ENCODE measurements at places on chromosomes 2 and 18.

DNA sequence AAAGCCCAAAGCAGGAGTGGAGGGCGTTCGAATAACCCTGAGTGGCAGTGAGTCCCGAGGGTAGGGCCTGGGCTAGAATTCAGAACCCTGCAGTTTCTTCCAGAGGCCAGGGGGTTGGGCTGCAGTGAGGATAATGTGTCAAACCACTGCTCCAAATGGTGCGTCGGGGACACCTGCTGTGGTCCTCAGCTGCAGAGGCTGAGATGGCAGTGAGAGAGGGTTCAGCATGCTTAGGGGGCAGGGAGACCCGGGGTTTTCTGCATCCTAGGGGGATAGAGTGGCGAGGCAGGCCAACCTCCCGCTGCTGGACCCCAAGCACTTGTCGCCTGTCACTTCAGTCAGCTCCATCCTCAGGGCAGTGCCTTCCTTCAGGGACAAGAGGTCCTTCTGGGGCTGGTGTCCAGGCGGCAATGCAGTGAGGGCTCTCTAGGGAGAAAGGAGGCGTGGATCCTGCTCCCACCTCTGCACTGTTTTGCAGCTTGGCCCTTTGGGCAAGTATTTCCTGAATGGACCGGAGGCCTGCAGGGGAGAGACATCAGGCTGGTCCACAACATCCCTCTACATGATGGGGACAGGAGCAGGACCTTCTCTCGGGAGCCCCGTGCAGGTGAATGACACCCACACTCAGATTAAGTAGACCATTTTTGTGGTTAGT lies 8.4 kb upstream of the NTSR2 start:
- no peak for DNase-seq

DNA sequence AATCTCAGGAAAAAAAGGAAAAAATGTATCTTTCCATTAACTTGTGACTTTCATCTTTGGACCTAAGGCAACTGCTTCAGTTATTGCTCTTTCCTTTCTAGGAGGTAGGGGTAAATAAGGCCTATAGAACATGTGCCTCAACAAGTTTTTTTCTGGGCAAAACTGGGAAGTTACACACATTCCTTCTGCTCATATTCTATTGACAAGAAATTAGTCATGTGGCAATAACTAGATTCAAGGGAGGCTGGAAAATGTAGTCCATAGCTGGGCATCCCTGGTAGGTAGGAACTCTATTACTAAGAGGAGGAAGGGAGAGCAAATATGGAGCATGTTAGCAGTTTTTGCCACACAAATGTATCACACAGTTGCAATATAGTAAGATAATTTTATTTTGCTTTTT lies 37.7 kb upstream of the NEMP2 start:
- no peak for DNase-seq

- no peak for DNase-seq
Observed at GRCh38 chr2:19059076-19059475, 299.3 kb downstream of the OSR1 start.

GRCh38 chr2:230643576-230644291 lies 68.9 kb upstream of the CAB39 start:
- DNase-seq = no peak

- DNase-seq = no peak
Observed at GRCh38 chr18:62812242-62812641, 96.9 kb downstream of the PHLPP1 start.

- no peak for DNase-seq
Observed at GRCh38 chr2:224984637-224985036, 57.6 kb downstream of the DOCK10 start.

- DNase-seq = no peak
Observed at GRCh38 chr2:141329964-141330363, 800.9 kb downstream of the LRP1B start.

GRCh38 chr2:240129311-240129710 lies 6.8 kb downstream of the COPS9 start:
- peak; percentile 12 for DNase-seq

GRCh38 chr2:227461811-227462461 lies 10.0 kb upstream of the AGFG1 start:
- DNase-seq = no peak

DNA sequence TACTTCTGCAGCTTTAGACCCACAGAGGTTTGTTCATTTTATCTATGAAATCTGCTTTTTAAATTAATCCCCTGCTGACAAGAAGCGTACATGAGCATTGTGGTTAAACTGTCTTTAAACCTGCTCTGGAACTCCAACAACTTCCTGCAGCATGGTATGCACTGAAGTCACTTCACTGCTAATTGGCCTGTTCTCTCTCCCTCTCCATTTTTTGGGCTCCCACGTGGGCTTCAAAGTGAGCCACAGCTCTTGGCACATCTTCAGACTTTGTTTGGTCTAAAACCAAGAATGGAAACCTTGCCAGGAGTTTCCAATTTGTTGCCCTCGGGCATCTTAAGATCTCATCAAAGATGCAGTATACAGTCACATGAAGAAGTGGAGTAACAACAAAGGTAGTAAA lies 311.4 kb downstream of the LRRTM1 start:
- no peak for DNase-seq

DNA sequence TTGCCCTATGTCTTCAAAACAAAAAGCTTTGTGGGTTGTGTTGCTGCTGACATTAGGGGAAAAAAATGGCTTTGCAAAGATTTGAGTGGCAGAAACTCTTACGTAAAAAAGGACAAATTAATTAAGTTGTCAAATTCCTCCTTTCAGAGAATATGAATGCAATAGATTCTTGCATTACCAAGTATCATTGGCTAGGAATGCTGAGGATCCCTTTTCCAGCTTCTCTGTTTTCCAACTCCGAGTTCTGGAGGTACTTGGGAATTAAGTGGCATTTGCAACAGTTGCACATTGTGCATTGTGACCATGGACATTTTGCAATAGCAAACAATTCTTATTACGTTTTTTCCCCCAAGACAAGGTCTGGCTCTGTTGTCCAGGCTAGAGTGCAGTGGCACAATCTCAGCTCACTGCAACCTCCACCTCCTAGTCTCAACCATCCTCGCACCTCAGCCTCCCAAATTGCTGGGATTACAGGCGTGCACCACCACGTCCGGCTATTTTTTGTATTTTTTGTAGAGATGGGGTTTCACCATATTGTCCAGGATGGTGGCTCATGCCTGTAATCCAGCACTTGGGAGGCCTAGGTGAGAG lies 29.9 kb upstream of the PPP1CB start:
- no peak for DNase-seq

GRCh38 chr2:96882230-96882629 lies 12.3 kb upstream of the SEMA4C start:
- peak; percentile 40 for DNase-seq

- DNase-seq = no peak
Observed at GRCh38 chr2:41160439-41160838, 708.5 kb upstream of the SLC8A1 start.

- no peak for DNase-seq
Observed at GRCh38 chr2:133344849-133345248, 223.4 kb downstream of the NCKAP5 start.

GRCh38 chr2:239853121-239853520 lies 172.0 kb downstream of the NDUFA10 start:
- DNase-seq = no peak

- DNase-seq = peak; percentile 62
Observed at GRCh38 chr2:1658394-1659151, 85.7 kb downstream of the PXDN start.

DNA sequence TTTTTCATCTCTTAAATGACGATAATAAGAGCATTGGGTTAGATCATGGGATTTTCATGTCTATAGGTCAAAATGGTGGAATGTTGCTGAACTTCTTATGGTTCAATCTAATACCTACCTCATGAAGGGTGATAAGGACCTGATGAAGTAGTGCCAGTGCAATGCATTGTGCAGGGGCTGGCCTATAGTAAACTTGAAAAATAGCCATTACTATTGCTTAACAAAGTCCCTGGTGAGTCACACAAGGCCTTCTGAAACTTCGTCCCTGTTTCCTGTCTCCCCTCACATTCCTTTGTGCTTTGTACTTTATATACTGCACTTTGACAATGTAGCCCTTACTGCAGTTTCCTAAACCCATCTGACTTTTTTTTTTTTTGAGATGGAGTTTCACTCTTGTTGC lies 515.9 kb downstream of the SLC4A3 start:
- DNase-seq = no peak

DNA sequence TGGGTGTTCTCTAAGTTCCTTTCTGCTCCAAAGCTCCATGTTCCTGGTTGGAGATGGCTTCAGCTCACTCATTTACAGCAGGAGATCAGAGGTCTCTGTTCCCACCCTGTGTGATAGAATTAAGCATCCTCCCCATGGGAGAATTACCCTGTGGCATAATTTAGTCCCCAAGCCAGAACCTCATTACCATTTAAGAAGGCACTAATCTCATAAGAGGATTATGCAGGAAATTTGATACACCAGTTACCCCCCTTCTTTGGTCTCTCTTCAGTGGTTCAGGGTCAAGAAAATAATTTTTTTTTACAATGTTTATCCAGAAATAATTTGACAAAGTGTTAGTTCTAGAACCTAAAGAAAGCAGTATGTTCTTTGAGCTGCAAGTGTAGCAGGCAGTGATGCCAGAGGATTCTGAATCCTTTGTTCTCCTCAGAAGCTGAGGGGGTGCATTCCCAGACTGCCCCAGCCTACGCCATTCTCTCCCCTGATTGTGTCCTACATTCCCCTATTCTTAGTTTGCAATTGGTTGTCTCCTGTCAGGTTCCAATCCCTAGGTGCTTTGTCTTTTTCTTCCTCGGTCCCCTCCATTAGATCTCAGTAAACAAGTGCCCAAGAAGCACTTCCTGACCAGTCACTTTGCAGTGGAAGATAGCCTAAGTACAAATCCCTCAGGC lies 163.6 kb downstream of the PRKCE start:
- no peak for DNase-seq

- no peak for DNase-seq
Observed at GRCh38 chr2:124482551-124482950, 457.5 kb downstream of the CNTNAP5 start.

- no peak for DNase-seq
Observed at GRCh38 chr2:239143858-239144712, 256.7 kb downstream of the HDAC4 start.

DNA sequence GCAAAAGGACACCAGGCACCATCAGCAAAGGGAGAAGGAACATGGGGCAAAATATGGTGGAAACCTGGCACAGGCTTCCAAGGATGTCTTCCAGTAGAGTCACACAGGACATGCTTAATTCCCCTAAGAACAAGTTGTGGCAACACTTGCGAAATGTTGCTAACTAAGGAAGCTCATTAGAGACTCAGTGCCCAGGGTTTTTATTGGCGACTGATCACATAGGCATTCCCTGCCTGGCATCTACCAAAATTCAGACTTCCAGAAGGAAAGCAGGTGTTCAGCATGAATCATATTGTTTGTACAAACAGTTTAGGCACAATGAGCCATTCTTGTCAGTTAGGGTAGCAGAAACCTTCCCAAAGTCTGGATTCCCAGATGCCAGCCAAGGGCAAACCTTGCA lies 25.7 kb downstream of the SLC4A1AP start:
- no peak for DNase-seq

DNA sequence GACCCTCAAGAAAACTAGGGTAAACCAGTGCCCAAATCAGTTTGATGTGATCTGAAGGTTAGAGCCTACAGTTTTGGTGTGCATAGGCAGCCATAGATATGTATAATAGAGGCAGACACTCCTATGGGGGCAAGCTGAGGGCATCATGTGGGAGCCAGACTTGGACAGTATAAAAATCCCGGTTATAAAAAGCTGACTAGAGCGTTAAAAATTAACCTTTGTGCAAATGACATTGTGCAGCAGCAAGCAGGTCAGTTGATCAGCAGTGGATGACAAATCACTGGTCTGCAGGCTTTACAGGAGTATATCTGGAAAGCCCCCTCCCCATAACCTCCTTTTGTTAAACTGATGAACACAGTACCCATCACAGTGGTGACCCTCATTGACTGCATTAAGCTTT lies 107.8 kb downstream of the CTNNA2 start:
- DNase-seq = no peak

DNA sequence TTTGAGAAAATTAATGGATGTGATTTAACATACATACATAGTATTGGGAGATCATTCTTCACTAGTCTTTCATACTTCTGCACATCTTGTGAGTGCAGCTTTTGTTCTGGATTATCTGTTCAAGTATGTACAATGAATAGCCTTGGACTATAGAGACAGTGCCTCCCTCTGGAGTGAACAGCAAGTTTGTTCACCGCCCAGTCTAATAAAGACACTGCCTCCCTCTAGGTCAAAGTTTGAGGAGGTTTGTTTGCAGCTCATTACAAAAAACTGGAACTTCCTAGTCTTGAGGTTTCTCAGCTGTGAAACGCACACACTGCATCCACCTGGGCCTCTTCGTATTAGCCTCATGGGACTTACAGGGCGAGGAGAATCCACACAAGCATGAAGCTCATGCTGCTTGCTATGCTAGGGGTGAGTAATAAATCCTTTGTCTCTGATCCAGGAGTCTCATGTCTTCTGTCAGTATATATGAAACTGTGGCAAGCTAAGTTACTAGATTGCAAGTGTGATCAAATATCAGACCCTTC lies 26.0 kb upstream of the LAPTM4A start:
- DNase-seq = no peak

All from aorta (tissue), 5 donors.